Activated effector memory CD4-positive, alpha-beta T cell treated with anti-CD3 and anti-CD28 coated beads, Interleukin-2, amount 50 U/mL, for 16 hours (primary cell): ENCODE measurements at places on chromosomes 5 and 9.

GRCh38 chr5:55629815-55630214 lies 82.3 kb downstream of the SLC38A9 start:
- no peak for DNase-seq

DNA sequence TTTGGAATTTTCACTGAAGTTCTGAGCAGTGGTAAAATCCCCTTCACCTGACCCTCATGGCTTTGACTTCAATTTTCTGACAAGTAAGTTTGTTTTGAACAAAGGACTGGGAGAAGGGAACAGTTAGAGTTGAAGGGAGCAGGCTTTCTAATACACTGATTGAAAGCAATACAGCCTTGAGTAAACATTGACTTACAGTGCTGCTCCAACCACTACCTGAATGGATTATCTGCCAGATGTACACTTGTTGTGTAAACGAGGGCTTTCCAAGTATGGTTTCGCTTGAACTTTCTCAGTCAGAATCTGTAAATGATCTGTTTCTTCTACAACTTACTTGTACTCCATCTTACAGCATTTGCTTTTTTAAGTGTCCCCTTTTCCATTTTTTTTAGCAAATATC lies 1414.9 kb upstream of the NUDT12 start:
- DNase-seq: no peak

GRCh38 chr5:154419236-154419635 lies 26.6 kb upstream of the SAP30L start:
- no peak for DNase-seq

- no peak for DNase-seq
Observed at GRCh38 chr5:2205185-2205585, 322.5 kb upstream of the IRX4 start.

- no peak for DNase-seq
Observed at GRCh38 chr5:51487952-51488351, 104.7 kb downstream of the ISL1 start.

DNA sequence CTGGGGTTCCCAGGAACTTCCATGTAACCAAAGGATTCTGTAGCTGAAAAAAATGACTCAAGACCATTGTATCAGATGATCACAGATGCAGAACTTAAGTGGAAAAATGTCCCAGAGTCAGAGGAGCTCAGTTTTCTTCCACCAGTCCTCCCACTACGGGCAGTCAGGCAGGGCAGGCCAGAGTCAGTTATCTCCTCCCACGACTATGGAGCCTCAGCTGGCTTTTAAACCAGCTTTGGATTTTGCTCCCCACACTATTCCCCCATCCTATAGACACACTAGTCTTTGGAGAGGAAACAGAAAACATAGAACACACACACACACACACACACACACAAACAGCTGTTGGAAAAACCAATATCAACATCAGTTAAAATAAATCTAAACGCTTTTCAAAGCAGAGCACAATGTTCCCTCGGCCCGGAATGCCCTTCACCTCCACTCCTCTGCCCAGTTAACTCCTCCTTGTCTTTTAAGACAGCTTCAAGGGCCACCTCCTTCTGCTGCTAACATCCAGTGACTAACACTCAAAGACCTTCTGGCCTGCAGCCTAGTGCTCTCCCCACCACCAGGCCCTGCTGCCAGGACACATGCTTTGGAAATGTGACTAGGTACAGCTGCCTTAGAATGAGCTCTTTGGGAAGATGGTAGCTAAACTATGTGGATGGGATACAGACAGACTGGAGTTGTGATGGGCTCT lies 56.8 kb downstream of the NIPAL4 start:
- DNase-seq: no peak

DNA sequence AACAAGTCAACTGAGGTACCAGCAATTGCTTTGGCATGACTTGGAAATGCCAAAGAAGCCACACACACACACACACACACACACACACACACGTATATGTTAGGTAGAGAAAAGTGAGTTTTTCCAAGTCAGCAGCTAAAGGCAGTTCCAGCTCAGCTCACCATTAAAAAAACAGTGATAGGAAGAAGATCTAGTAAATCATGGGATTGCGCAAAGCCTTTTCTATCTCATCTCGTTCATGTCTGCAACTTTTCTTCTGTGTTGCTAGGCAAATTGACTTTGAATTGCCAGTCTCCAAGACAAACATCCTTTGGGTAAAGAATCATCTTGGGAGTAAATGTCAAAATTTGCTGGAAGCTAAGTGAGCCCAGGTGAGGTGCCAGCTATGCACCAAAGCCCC lies 500.1 kb downstream of the ENC1 start:
- DNase-seq: no peak

- DNase-seq: no peak
Observed at GRCh38 chr9:36938617-36939016, 95.5 kb downstream of the PAX5 start.

GRCh38 chr9:115739096-115739875 lies 414.3 kb upstream of the PAPPA start:
- no peak for DNase-seq

- DNase-seq: peak; percentile 53
Observed at GRCh38 chr5:135490245-135491037, 38.3 kb upstream of the TIFAB start.

GRCh38 chr9:135088979-135089847 lies 1.7 kb downstream of the OLFM1 start:
- no peak for DNase-seq

DNA sequence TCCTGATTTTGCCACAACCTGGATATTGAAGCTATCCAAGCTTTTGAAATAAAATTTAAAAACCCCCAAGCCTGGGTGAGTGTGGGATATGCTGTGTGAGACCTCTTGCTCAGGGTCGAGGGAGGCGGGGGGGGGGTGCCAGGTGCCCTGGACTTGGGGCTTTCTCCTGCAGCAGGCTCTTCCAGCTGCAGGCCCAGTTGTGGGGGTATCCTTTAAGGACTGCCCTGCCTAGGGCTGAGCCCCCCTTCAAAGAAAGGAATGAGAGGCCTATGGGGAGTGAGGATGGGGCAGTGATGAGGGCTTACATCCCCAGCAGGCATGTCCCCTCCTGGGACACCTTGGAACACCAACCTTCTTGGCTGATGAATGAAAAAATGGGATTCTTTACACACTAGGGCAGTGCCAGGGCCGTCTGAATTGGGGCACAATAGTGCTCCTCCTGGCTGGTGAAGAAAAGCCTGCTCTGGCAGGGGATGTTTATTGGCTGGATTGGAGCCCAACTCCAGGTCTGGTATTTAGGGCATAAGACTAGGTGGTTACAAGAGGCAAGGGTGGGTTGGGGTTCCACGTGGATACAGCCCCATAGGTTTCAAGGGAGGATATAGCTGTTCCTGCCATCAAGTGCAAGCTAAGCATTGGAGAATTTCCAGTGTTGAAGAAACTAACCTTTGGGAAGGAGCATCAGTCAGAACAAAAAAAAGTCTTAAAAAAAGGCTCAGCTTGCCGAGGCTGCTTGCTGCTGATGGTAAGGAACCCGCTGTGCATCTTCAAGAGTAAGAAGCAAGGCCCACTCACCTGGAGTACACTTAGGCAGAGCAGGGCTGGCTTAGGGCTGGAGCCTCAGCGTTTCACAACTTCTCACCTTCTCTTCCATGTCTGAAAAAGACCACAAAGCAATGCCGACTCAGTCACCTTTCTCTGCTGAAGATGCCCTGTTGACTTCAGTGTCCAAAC lies 7.0 kb downstream of the HNRNPAB start:
- DNase-seq: no peak

DNA sequence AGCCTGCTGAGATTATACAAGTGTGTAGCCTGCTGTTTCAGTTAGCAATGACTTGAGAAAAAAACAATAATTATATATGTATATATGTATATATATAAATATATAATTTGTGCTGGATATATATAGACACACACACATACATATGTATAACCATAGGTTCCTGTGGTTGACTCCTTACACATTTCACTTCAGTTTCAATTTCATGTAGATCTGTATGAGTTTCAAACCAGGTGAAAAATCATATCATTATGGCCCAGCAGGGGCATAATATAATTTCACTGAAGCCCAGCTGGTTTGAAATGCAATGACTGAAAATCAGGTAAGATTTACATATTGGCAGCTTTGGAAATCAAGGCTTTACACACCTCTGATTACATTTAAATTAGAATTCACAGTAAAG lies 690.4 kb upstream of the CDH18 start:
- no peak for DNase-seq

DNA sequence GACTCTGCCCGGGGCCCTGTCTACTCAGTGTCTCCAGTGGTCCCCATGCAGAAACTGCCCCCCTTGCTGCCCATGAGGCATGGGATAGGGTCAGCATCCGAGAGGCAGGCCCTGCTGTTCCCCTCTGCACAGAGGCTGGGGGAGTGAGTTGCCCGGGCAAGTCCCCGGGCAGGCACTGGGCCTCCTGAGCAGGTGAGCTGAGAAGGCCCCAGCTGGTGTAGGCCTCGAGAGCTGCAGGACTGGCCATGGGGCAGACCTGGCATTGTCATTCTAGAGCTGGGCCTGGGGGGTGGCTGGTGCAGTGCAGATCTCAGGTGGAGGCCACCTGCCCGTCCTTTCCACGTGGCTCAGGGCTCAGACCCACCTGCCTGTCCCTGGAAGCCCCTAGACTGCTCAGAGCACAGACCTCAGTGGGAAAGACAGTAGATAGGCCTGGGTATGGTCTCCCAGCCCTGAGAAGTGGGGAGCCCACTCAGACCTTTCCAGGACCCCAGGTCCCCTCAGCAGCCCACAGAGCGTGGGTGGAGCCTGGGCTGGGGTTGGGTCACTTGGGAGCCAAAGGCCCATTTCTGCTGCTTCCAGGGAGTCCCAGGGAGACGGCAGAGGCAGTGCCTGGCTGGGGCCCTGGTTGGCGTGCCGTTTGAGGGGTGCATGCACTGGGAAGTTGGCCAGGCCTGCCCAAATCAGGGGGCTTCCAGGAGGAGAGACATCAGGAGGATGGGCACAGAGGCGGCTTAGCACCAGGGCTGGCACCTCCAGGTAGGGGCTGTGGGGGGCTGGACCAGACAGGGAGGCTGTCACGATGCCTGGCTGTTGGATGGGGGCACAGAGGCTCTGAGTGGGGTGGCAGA lies 4.8 kb upstream of the NOTCH1 start:
- DNase-seq: no peak

- peak; percentile 75 for DNase-seq
Observed at GRCh38 chr9:131578731-131579504, 33.6 kb downstream of the PRRT1B start.

- DNase-seq: no peak
Observed at GRCh38 chr9:69494763-69495162, 169.7 kb downstream of the ENTREP1 start.

DNA sequence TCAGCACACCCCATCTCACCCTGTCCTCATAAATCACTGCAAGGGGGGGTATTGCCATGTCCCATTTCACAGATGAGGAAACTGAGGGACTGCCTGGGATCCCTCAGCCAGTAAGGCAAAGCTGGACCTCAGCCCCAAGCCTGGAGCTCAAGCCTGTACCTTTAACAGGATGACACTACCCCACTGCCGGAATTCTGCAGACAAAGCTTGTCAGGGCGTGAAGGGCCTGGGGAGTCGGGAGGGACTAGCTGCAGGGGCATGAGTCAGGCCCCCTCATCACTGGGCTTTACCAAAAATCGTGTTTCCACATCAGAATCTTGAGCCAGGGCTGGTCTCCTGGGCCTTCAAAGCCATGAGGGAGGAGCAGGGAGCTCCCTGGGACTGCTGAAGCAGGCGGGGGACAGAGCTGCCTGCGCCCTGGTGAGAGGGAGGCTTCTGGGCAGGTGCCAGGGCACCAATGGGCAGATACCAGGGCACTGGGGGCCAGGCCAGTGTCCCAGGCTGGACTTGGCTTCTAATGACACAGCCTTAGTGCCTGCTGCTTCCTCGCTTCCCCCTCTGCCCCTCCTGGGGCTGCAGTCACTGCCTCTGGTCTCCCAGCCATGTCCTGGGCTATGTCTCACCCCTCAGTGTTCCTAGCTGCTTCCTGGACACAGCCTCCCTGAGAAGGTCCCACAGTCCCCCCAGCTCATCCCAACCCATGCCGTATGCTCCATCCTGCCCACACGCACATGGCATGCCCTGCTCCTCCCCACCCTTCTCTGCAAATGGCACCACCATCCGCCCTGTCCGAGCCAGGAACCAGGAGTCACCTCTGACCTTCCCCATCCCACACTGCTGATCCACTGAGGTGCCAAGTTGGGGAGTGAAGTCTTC lies 80.7 kb downstream of the LMX1B start:
- no peak for DNase-seq

DNA sequence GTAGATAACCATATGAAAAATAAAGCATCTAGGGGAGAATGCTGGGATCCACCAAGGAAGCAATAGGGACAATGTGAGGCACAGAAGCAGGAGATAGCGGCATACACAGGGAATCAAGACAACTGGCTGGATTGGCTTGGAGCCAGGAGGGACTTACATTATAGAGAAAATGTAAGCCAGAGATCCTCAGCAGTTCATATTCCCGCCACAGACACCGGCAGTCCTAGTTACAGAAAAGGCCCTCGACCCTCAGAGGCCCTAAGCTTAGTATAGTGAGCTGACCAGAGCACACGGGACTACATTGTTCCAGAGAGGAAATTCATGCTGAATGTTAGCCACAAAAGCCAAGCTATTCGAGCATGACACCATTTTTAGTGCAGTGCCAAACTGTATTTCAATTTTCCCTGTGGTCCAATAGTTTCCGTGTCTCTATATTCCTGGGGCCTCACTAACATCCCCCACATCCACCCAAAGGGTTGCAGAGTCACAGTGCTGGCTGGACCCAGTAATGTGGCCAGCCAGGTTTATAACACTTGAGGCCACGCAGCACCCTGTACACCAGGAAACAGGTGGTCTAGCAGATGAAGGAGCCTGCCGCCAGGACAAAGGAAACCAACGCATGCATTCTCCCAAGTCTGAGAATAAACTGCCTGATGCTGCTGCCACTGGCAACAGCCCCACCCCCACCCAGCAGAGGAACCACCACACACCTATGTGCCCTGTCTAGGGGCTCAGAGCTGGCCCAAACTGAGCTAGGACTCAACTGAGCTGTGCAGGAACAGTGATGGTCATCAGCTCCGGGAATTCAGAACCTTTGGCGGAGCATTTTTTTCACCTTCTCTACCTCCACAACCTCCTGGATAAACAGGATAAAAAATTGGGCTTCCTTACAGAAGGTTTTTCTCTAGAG lies 693.2 kb upstream of the CHD1 start:
- DNase-seq: no peak

DNA sequence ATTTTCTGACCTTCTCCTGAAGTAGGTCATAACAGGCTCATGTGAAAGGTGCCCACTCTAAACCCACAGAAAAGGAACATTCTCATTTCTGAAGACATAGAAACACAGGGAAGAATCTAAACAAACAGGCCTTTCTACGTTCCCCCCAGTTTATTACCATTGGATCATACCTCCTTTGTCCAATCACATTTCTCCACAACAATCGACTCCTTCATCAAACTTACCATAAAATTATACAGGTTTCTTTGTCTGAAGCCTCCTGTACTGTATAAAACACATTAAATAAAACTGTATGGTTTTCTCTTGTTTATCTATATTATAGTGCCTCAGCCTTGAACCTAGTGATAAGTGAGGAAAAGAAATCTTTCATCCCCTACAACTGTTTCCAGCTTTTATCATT lies 340.7 kb downstream of the ENC1 start:
- no peak for DNase-seq
